GOT3 (cell line): ENCODE measurements at places on chromosomes 2 and 18.

GRCh38 chr2:36140391-36140790, 215.2 kb upstream of the CRIM1 start:
- DNase-seq = no peak

DNA sequence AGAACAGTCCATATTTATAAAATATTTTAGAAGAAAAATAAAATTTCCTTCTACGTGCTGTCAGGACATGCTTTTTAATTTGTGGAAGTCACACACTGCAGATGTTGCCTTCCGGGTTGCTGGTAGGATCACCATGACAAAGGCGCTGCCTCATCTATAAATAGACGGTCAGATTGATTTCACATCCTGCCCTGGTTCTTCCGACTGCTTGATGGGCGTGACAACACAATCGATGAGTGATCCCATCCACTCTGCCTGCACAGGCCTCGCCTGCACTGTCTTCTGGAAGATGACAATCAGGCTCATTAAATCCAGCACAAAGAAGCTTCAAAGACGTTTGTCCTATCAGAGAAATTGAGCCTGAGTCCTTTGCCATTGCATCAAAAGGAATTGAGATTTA, 318.9 kb upstream of the TRIB2 start:
- no peak for DNase-seq

DNA sequence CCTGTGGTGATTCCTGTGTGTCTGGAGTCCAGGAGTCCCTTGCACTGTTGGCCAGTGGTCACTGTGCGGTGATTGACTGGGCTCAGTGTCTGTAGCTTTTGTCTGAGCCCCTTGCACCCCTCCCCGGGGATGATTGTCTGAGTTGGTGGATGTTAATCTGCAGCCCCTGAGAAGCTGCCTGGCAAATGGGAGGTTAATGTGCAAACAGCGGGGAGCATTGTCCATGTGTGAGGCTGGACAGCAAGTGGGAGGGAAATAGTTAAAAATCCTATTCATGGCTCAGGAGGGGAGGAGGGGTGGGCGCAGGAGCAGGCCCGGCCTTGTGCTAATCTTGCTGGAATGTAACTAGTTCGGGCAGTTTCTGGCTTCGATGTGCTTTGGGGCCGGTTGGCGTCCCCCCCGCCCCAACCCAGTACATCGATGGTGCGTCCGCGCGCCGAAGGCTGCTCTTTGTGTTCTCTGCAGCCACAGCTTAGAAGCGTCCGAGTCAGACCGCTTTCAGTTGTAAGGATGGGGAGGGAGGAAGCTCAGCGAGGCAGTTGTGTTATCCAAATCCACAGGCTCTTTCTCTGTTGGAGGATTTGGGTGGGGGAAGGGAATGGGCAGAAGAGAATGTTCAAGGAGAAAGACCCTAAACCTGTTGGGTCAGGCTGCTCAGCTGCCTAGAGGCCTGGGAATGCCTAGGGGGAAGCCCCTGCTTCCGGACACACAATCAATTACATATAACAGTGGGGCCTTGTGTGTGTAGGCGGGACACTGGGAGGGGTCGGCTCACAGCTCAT, 71.8 kb downstream of the TGOLN2 start:
- DNase-seq = no peak

DNA sequence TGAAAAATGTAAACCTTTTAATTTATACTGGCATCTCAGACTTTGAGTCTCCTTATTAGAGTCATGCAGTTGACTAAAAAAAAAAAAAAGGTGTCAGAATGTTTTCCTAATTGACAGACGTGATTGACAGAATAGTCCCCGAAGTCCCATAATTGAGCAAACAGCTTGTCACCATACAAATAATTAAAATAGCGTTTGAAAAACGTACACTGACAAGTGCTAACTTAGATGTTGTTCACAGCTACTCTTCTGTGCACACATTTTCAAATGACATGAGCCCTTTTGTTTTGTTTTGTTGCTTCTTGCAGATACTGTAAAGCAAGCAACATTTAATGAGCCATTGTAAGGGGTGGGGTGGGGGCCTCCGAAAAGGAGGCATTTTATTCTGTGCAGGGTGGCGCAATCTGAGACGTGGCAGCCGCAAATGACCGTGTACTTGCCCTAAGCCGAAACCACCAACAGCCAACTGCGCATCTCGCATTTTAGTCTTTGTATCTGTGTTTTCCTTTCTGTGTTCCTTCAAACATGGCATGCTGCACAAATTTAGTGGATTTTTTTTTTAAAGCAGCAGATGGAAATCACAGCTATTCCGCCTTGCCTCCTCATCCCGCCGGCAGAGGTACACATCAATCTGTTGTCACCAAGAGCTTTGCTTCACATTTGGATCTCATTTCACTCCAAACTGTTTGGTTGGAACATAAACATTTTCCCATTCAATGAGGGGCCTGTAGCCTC, 52.4 kb downstream of the LPIN1 start:
- no peak for DNase-seq

- no peak for DNase-seq
Measured at GRCh38 chr2:75088791-75089190, 110.5 kb downstream of the TACR1 start.

- DNase-seq = no peak
Measured at GRCh38 chr2:157216286-157216965, 41.1 kb upstream of the GALNT5 start.

- DNase-seq = no peak
Measured at GRCh38 chr2:54560146-54560881, 104.2 kb downstream of the SPTBN1 start.

DNA sequence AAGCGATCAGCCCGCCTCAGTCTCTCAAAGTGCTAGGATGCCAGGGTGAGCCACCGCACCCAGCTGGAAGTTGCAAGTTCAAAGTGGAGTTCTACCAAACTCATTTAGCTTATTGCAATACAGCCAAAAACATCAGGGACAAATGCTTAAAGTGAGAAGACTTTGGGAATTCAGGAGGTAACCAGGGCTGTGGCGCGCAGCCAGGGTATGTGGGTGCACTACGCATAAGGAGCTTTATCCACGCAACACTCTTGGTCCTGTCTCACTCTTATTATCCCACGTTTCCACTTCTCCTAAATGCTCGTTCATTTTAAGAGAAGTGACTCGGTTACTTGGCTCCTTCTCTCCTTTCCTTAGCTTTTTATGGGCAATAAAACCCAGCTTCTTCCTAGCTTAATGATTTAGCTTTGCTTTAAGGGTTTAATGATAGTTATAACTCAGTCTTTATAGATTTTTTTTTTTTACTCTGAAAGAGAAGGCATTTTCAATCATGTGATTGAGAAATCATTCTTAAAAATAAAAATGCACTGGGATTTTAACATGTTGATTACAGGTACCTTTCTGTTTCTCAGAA, 199.8 kb downstream of the KCNE4 start:
- no peak for DNase-seq

DNA sequence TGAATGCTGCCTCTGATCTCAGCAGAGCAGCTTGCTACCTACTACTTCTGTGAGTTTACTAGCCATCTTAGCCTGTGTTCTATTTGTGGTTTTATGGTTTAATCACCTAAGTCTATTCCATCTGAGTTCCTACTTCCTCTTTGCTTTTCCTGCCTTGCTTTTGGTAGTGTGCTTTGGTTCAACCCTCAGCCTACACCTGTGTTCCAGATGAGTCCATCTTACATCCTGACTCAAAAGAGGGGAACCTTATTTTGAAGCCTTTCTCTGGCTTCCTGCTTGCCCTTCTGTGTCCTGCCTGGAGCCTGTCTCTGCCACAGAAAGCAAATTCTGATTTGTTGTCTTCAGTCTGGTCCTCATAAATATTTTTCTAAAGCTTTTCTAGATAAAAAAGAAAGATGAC, 530.3 kb upstream of the MEX3C start:
- DNase-seq = no peak

GRCh38 chr2:46460241-46460921, 19.0 kb upstream of the TMEM247 start:
- DNase-seq = no peak

- DNase-seq = no peak
Measured at GRCh38 chr2:79292239-79292957, 132.8 kb upstream of the REG3A start.

DNA sequence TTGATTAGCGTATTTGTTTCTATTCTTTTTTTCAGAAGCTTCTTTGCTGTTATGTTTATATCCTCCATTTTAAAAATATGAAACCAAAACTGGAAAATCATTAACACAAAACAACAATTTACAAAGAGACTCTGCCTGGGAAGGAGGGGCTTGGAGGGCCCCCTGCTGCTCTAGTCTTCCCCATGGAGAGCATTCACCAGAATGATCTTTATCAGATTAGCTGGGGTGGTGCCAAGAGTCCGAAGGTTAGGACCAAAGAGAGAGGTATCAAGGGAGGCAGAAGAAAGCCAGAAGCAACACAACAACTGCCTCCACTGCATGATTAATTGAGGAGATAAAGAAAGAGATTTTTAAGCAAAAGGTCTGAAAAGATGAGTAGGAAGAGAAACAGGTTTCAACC, 218.6 kb downstream of the IRS1 start:
- no peak for DNase-seq
